ENCODE measurements at places on chromosomes 4 and X.

DNA sequence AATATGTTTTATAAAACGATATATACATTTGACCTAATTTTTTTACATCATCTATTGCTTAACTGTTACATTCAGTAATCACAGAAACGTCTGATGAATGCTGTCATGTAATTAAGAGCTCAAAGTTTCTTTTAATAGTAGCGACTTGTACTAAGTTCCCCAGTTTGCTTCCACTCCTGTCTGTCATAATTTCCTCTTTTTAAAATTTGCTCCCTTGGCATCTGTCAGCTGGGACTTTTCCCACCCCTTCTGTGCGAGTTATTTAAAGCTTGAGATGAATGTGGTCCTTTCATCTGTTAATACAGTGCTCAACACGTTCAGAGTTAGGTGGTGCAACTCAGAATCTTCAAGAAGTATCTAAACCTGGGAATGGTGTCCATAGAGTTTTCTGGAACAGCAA, 1.2 kb downstream of the RAP1GDS1 start:
- no peak for DNase-seq

DNA sequence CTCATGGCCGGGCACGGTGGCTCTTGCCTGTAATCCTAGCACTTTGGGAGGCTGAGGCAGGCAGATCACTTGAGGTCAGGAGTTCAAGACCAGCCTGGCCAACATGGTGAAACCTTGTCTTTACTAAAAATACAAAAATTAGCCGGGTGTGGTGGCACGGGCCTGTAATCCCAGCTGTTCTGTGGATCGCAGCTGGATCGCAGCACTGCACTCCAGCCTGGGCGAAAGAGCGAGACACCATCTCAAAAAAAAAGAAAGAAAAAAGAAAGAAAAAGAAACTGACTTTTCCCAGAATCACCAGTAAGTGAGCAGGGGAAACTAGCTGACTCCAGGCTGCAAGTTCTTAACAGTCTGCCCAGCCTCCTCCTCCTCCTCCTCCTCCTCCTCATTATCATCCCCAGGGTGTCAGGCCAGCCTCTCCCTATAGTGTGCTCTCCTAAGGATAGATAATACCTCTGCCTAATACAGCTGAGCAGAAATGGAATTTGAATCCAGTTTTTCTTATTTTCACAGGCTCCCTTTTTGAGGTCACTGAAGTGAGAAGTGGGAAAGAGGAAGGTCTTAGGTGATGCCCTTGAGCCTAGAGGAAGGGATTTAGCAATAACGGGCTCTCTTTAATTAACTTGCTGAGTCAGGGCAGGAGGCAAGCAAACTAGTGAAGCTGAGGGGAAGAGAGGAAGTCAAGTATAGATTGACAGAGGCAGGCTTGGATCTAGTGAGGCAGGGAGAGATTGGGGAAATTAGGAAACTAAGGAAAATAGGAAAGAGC, 11.8 kb upstream of the ELF2 start:
- no peak for DNase-seq

- no peak for DNase-seq
Measured at GRCh38 chr4:147310312-147310711, 170.6 kb upstream of the EDNRA start.

DNA sequence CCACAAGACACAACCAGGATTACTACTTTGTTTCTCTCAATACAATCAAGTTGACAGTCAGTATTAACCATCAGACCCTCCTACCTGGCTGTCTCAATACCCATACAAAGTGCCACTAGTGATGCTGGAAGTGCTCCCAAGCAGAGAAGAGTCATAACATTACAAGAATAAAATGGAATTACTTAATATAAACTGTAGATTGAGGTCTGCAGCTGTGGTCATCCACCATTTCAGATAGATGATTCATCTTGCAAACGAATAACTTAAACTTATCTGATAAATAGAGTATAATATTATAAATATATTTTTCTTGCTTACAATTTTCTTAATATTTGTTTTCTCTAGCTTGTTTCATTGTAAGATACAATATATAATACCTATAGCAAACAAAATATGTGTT, 1034.2 kb upstream of the PCDH10 start:
- DNase-seq = no peak

DNA sequence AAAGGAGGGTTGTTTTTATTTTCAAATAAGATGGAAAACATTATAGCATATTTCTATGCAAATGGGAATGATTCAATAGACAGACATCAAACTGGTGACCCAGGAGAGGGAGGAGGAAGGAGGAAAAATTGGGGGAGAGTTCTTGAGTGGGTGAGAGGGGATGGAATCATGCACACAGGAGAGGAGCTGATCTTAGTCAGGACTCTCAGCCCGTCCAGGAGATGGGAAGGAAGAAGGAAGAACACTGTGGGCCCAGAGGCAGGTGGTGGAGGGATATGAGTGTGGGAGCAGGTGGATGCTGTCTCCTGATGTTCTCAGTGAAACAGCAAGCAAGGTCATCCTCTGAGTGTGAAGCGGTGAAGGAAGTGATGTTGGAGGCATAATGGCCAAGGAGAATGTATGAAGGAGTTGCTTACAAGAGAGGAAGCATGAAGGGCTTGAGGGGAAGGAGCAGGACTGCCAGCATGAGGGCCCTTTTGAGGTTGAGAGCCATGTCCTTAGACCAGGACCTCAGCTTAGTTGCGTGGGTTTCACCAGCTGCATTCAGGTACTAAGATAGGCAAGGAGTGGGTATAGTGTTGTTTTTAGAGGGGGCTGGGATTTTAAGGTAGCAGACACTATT, 161.7 kb upstream of the NAP1L5 start:
- DNase-seq = no peak

DNA sequence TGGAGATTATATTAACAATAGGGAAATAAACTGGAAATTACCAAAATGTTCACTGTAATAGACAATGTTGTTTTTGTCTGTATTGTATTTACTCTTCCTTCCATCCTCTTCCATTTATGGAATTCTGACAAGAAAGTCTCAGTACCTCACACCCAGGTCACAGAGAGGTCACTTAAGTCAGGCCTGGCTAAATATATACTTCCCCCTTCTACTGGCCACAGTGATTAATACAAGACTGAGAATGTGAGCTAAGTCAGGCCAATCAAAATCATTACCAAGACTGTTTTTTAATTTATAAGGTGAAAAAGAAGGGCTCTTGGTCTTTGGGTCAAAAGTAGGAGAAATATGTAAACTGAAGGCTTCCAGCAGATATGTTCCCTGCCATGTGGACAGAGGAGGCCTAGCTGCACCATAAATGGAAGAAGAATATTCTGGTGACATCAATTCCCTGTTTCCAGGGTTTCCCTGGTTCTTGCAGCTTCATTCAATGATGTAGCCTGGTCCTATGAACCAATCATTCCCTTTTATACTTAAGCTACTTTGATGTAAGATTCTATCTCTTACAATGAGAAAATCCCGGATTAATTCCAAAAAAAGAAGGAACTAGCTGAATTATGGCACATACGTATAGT, 64.3 kb downstream of the LRBA start:
- DNase-seq = no peak

DNA sequence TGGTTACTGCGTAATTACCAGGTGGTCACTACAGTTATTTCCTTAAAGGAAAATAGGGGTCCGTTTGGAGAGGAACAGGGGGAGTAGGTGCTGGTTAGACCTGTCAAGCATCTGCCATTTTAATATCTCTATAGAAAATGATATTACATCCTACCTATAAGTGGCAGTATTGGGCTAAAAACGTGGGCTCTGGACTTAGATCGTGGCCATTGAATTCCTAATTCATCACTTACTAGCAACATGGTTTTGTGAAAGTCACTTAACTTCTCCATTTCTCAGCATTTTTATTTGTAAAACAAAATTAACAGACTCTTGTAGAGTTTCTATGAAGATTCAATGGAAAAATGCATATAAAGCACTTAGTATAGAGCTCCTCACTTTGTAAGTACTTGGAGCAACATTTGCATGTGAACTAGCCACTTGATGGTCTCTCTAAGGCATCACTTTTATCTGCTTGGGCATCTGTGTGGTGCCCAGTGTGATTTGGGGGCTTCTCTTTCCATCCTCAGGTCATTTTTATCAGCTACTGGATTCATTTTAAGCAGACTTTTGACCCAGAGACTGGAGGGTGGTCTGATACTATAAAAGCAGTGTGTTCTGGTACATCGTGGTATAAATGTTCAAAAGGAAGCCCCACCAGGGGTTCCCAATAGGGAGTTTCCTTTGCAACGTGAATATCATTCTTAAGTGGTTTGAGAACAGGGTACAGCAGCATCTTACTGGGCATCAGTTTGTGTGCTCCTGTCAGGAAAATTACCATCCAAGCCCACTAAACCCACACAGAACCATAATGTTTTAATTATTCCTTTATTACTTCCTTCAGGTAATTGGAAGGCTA, 42.7 kb upstream of the RASSF6 start:
- DNase-seq = no peak

GRCh38 chr4:141711211-141711610, 74.8 kb downstream of the IL15 start:
- DNase-seq = no peak

DNA sequence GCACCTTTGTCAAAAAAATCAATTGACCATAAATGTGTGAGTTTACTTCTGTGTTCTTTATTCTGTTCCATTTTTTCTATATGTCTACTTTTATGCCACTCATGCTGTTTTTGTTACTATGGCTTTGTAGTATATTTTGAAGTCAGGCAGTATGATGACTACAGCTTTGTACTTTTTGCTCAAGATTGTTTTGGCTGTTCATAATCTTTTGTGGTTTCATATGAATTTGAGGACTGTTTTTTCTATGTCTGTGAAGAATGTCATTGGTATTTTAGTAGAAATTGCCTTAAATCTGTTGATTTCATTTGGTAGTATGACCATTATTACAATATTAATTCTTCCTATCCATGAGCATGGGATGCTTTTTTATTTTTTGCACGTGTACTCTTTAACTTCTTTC, 346.8 kb downstream of the PPP3CA start:
- DNase-seq = no peak

- no peak for DNase-seq
Measured at GRCh38 chrX:42536286-42536685, 241.7 kb downstream of the PPP1R2C start.

DNA sequence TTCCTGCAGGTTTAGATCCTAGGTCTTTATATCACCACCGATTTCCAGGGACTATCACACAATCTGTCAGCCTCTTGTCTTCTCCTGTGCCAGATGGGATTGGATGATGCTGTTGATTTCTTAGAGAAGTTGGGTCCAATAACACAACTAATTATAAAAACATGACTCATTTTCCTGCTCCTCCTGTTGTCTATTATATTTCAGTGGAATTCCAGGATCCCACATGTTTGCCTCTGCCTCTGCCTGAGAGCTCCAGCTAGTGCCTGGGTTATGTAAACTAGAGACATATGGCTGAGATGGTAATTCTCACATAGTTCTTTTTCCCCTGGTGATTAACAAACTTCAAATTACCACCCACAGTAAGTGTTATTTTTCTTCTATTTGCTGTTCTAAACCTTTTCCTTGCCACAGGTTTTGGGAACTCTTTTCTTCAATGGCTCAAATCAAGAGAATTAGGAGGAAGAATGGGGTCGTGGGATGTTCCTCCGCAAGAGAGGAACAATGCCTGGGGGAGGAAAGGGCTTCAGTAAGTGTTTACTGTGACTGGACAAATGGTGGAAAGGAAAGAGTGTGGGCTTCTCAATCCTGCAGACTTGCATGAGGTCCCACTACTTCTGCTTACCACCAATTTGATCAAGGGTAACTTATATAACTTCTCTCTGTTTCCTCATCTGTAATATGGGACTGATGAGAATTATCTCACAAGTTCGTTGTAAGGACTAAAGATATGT, 3.4 kb upstream of the HOPX start:
- no peak for DNase-seq

DNA sequence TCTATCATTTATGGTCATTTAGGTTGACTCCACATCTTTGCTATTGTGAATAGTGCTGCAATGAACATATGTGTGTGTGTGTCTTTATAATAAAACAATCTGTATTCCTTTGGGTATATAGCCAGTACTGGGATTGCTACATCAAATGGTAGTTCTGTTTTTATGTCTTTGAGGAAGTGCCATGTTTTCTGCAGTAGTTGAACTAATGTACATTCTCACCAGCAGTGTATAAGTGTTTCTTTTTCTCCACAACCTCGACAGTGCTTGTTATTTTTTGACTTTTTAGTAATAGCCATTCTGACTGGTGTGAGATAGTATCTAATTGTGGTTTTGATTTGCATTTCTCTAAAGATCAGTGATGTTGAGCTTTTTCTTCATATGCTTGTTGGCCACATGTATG, 80.5 kb downstream of the ARHGAP6 start:
- DNase-seq = no peak

DNA sequence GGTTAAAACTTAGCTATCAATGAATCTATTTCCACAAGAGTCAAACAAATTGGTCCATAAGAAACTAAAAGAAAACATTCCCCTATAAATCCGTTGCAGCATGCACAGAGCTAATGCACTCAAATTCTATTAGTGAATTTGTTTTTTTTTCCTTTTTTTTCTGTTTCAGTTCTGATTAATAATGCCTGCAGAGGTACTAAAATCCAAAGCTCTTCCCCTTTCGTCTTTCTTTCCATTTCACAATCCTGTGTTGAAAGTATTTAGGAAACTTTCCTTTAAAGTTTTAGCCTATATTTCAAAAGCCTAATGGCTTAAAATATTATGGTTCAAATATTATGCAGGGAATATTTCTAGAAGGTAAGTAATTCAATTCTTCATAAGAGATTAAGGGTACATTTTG, 45.9 kb upstream of the VEGFD start:
- DNase-seq = no peak

DNA sequence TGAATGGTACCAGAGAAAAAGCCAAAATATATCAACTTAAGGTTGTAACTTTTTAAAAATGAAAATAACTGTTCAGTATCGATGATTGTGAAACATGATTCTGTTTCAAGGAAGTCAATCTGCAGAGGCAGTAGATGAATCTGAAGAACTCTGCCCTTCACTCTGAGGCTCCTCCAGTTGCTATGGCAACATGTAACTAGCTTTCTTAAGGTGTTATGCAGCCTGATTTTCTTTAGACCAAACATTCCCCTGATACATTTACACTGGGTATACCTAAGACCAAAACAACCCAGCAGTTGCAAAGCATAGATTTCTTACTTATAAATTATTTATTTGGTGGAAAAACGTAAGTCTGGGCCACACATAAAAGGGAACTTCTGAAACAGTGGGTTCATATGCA, 133.6 kb upstream of the RASGEF1B start:
- no peak for DNase-seq

- DNase-seq = no peak
Measured at GRCh38 chr4:39369301-39369700, 3.1 kb upstream of the RFC1 start.

DNA sequence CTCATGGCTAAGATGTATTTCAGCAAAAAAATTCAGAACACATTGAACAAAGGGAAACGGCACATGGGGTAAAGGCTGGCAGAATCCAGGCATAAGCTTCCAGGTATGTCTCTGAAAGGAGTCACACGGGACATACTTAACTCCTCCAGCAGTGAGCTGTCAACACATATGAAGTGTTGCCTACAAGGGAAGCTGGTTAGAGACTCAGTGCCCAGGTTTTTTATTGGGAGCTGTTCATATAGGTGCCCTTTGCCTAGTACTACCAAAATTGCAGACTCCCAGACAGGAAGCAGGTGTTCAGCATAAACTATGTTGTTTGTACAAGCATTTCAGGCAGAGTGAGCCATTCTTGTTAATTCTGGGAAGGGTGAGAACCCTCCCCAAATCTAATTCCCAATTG, 77.4 kb upstream of the PUDP start:
- DNase-seq = no peak

GRCh38 chr4:7009564-7009963, 33.6 kb upstream of the TADA2B start:
- no peak for DNase-seq
